Muscle of arm (tissue), 14 donors: ENCODE measurements at places on chromosomes 13 and 19. TPM values are rescaled to one million over a fixed set of nuclear protein-coding genes. Genes with fewer than 3 reads are reported as not detected.

FCAR gene
- polyA plus RNA-seq: not detected

GSX1 gene
- not detected for polyA plus RNA-seq

TYROBP gene
- not detected for polyA plus RNA-seq

ADGRE1 gene
- polyA plus RNA-seq: 0.13 TPM

C13orf42 gene
- 0.10 TPM for polyA plus RNA-seq

SYNGR4 gene
- polyA plus RNA-seq: not detected

STOML3 gene
- not detected for polyA plus RNA-seq

CEACAM7 gene
- polyA plus RNA-seq: not detected

DNA sequence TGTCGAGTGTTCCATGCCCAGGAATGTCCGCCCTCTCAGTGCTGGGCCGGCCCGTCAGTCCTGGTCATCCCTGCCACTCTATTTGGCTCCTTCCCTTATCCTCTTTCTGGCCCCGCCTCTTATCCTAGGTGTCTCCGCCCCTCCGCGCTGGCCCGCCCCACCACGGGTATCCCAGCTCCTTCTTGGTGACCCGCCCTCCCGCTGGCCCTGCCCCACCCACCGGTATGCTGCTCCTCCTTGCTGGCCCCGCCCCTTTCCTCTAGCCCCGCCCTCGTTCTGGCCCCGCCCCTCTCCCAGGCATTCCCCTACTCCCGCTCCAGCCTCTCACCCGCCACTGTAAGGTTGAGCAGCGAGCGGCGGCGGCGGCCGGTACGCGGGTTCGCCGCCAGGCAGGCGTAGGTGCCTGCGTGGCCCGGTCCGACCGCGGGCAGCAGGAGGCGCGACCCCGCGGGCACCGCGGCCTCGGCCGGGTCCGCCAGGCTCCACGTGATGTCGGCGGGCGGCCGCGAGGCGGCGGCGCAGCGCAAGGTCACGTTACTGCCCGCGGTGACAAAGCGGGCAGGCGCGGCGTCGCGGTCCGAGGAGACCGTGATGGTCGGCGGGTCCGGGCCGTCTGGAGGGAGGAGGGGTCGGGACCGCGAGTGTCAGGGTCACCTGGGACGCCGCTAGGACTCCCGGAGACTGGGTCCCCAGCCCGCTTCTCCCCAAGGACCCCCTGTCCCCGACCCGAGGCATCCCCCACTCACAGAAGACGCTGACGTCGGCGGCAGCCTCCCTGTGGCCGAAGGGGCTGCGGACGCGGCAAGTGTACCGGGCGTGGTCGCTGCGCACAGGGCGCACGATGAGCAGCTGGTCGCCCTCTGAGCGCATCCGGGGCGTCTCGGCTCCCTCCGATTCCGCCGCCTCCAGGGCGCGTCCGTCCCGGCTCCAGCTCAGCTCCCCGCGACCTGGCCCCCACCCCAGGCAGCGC lies 2.0 kb downstream of the VSIG10L start:
- DNase-seq: peak; percentile 81

GRCh38 chr13:111852725-111853518 lies 214.0 kb upstream of the SOX1 start:
- no peak for DNase-seq

DNA sequence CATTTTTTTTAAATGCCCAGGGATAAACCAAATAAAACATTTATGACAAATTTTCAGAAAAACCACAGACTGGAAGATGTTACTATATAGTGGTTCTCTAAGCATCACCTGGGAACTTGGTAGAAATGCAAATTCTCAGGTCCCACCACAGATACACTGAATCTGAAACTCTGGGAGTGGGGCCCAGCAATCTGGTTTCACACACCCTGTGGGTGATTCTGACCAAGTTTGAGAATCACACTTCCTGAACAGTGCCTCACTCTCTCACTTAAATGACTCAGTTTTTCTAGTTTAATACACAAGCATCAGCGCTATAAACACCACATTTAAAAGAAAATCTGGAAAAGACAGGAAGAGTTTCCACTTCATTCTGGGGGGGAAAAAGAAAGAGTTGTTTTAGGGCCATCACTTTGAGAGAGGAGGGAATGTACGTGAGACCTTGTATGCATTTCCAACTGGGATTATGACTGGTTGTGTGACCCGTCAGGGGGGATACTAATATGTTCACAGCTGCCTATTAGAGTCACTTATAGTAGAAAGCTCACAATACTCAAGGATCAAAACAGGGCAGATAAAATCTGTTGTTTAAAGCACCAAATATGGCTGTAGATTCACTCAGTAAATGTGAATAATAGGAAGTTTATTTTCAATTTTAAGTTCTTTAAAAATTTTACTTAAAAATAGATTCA lies 567.7 kb downstream of the GPC6 start:
- DNase-seq: no peak

GRCh38 chr13:37618554-37618953 lies 20.0 kb upstream of the POSTN start:
- no peak for DNase-seq

- no peak for DNase-seq
Measured at GRCh38 chr13:37094840-37095239, 10.6 kb downstream of the CSNK1A1L start.

- no peak for DNase-seq
Measured at GRCh38 chr19:18843960-18844359, 12.2 kb downstream of the UPF1 start.

GRCh38 chr13:63041640-63042414 lies 1626.2 kb upstream of the PCDH20 start:
- DNase-seq: no peak

GRCh38 chr19:16369664-16370576 lies 45.3 kb downstream of the KLF2 start:
- DNase-seq: no peak

DNA sequence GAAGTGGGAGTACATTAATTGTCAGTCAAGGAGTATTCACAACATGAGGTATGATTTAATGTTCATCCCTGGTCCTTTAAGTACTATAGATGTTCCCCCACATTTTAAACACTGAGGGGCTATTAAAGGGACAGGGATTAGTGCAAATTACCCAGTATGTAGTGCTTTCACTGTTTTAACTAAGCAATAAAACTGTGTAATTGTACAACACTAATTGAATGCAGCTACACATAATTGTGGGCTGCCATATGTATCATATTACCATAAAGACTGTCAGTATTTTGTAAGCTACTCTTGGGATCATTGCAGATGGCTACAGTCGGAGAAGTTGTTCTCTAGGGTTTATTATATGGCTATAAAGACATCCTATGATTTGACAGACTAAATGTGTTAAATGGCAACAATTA lies 316.6 kb downstream of the DCLK1 start:
- DNase-seq: no peak

DNA sequence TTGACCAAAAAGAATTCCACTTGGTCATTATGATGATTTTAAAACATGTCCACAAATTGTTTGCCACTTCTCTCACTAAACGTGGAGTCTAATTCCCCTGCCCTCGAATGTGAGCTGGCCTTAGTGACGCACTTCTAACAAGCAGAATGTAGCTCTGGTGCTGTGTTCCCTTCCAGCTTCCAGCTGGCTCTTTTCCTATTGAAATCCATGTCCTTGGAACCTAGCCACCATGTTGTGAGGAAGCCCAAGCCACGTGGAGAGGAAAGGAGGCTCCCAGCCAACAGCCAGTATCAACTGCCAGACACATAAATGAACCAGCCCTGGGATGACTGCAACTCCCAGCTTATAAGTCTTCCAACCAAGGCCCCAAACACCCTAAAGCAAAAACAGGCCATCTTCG lies 23.6 kb upstream of the CEBPA start:
- DNase-seq: peak; percentile 85

GRCh38 chr19:5131031-5131505 lies 162.2 kb downstream of the KDM4B start:
- no peak for DNase-seq

GRCh38 chr13:113002206-113002912 lies 33.3 kb downstream of the MCF2L start:
- no peak for DNase-seq

DNA sequence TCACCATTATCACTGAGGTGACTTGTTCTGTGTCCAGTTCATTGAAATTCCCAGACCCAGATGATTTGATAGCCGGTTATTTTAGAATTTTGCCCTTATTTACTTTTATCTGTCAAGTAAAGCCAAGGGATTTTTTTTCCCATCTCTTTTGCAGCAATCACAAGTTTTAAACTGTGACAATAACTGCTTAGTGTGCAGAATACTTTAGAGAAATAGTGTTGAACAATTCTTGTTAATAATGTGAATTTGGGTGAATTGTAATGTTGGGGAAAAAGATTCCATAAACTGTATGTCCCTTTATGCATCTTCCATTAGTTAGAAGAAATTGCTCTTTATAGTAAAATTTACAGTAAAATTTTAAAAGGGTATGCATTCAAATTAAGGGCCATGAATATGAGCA lies 79.5 kb downstream of the SLITRK6 start:
- no peak for DNase-seq

DNA sequence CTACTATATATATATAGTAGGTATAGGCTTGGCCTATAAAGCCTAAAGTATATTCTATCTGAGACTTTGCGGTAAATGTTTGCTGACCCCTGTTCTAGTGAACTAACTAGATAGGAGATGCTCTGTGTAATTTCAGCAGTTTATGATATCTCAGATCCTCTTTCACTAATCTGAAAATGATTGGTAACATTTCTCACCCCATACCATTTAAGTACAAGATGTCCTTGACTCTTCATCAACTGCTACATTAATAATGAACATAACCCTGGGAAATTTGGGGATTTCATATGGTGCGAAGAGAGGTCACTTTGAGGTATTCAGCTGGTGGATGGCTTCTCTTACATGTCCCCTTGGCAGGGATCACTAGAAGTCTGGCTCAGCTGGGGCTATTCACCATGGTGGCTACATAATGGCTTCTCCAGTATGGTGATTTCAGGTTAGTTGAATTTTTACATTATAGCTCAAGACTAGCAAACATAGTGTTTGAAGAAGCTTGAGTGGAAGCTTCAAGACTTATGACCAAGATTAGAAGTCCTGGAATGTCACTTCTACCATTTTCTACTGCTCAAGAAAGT lies 103.6 kb upstream of the MYCBP2 start:
- no peak for DNase-seq

DNA sequence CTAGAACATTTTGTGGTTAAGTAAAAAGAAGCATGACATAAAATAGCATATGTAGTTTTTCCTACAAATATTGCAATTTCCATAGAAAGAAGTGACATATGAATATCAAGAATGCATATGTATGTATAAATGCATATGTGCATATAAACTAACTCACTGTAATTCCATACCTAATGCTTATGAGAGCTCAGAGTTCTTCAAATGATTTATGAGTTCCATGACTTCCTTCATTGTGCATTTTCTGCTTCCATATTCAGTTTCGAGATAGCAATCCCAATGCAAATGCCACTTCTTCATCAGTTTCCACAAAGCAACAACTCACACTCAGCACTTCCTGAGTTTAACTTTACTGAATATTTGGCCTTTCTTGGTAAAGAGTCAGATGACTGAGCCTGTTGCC lies 1744.3 kb upstream of the MIR17HG start:
- no peak for DNase-seq

DNA sequence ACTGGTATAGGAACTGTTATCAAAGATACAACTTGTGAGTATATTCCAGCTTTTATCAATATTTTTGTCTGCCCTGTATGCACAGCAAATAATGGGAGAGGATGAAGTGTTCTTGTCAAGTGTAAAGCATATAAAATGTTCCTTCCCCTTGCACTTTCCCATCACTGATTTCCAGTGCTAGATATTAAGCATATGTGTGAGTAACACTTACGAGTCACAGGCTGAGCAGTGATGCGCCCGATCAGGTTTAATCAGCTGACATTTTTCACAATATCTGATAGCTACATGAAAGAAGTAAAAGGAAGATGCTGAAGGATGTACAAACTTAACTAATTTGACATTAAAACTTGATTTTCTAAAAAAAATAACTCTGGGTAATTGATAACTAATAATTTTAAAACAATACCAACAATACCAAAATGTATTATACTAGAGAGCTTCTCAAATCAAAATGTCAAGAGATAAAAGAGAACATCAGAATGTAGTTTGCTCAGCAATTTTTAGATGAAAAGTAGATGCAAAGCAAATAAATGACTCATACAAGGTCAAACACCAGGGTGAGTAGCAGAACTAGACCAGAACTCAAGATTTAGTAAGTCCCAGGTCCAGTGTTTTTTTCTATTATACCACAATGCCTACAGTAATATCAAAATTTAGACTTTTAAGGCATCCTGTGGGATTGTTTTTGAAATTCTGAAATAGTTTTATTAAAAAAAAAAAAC lies 56.4 kb downstream of the ZDHHC20 start:
- no peak for DNase-seq

- DNase-seq: peak; percentile 65
Measured at GRCh38 chr19:13164343-13165161, 14.3 kb downstream of the IER2 start.

- DNase-seq: no peak
Measured at GRCh38 chr13:74751739-74752138, 617.5 kb upstream of the KLF12 start.

DNA sequence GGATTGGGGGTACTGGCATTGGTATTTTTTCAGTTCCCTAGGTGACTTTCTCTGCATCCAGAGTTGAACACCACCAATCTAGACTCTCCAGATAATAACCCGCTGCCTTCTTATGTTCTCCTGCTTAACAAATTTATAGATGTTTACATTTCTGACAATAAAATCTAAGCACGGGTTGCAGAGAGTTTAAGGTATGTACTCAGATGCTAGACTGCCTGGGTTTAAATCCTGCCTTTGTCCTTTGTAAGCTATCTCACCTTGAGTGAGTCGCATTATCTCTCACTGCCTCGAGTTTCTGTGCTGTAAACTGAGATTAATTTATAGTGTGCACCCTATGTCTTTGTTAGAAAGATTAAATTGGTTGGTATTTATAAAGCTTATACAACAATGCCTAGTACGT lies 131.4 kb upstream of the ARGLU1 start:
- DNase-seq: no peak

DNA sequence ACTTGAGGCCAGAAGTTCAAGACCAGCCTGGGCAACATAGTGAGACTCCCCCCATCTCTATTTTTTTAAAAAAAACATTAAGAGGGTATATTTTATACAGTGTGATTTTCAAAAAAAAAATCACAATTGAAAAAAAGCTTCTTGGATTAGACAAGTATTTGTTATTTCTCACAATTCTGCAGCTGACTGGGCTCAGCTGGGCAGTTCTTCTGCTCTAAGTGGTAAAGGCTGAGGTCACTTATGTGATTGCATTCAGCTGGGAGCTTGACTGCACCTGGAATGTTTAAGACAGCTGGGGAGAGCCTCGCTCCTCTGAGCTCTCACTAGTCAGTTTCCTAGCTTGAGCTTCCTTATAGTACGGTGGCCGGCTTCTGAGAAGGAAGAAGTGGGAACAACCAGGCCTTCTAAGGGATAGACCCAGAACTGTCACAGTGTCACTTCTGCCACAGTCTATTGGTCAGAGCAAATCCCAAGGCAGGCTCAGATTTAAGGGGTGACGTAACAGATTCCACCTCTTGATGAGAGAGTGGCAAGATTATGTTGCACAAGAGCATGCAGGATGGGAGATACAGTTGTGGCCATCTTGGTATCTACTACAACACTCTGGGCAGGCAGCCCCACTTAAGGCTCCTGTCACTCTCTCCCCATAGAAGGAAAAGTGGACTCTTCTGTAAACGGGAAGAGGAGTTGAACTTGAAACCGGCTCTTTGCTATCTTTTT lies 19.7 kb upstream of the IRGC start:
- no peak for DNase-seq
